ENCODE measurements at places on chromosomes 7 and 10.

GRCh38 chr7:64999165-65000004 is 7.1 kb downstream of the ERV3-1 start:
- no peak for DNase-seq

- DNase-seq: no peak
Observed at GRCh38 chr7:98116656-98117461, 10.2 kb downstream of the LMTK2 start.

DNA sequence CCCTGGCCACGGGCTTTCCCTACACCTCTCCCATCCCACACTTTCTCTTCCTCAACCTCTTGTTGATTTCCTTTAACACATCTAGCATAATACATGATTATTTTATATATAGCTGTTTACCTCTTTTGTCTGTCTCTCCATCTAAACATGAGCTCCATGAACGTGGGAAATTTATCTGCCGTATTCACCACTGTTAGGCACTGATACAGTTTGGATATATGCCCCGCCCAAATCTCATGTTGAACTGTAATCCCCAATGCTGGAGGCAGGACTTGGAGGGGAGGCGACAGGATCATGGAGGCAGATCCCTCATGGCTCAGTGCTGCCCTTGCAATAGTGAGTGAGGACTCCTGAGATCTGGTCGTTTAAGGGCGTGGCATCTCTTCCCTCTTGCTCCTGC is 5.7 kb downstream of the CYTH3 start:
- no peak for DNase-seq

- DNase-seq: peak; percentile 22
Observed at GRCh38 chr10:67127441-67127840, 201.6 kb downstream of the LRRTM3 start.

DNA sequence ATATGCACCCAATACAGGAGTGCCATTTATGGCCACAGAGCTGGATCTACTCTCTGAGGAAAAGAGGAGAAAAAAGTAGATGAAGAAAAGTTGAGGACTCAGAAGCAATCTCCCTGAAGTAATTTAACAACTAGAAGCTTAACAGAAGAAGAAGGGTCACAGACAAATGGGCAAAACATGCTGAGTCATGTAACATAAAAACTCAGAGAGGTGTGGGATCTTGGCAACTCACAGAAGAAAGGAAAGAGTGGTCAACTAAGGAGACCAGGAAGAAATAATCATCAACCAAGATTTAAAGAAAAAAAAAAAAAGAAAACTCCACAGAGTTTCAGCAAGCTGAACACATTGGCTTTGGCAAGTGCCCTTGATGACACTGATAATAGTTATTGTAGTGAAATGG is 51.8 kb upstream of the BET1 start:
- no peak for DNase-seq

DNA sequence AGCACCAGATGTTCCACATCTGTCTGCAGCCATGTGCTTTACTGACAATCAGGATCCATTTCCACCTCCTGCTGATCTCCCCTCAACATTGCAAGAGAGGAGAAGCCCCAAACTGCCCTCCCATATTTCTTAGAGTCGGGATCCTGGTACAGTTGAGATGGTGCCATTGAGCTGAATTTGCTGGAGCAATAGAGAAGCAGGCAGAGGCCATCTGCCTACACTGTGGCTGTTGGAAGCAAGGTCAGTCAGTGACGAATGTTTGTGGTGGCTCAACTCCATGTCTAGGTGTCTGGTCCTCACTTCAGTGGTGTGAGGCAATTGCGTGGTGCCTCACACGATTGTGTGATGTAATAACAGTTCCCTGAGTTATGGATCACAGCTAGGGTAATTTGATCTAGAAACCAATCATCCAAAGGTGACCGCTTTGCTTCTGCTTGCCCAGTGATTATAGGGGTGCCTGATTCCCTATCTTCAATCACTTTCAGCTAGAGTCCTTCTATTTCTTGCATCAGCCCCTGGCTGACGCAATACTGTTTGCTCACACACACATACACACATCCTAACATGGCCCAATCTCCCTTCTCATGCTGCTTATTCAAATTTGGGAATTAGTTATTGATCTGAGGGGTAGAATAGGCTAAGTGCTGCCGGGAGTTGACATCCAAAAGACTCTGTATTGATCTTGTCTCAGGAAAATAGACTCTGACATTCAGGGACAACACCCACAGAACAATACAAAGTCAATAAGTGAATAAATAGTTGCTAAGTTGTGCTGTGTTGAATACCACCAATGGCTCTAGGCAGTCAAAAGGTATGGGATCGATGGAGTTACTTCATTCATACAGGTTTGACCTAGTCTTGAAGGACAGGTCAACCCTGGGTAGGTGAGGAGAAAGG is 46.1 kb upstream of the SLC35B4 start:
- no peak for DNase-seq

DNA sequence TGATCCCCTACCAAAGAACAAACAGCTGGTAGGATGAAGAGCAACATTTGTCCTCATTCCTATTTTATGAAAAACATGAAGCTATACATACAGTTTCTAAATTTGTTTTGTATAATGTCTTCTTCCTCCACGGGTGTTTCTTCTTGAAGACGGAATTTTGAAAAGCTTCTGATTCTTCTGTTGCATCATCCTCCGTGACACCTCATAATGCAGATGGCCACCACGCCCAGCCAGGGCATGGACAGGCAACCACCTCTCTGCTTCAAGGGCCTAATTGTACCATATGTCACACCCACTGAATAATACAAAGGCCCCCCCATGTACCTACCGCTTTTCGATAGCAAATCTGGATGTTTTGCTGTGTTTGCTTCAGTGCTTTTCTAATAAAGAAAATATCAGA is at the start of gene SUN3:
Gene SUN3, minus strand, starts transcription at position 170 of the 400 bp plus-strand sequence. Its CDS starts 169 bp downstream, at position 1.
- DNase-seq: no peak

GRCh38 chr10:113137941-113138685 is 188.1 kb downstream of the TCF7L2 start:
- DNase-seq: no peak

DNA sequence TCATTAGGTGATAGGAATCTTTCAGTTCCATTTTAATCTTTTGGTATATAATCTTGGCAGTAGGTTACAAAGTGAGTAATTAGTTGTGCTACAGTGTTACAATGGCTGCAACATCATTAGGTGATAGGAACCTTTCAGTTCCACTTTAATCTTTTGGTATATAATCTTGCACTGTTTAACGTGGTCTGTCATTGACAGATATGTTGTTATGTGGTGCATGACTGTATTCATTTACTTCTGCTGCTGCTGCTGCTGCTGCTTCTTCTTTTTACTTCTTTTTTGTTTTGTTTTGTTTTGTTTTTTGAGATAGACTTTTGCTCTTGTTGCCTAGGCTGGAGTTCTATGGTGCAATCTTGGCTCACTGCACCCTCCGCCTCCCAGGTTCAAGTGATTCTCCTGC is 28.6 kb downstream of the ST7 start:
- DNase-seq: no peak

DNA sequence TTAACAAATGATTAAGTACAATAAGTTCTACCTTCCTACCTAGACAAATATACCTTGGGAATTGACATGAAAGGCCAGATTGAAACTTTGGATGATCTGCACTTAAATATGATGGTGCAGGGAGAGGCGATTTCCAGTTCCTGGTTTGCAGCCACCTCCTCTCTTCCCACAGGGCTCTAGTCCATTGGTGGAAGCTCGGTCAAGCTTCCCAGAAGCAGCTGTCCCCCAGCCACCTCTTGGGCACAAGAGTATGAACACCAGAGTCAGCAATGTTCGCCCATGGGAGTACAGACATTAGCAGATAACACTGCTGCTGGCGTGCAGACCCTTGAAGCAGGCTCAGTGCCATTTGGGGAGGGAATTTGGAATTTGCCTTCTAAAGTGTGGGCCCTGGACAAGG is 1.5 kb upstream of the CPVL start:
- no peak for DNase-seq
